ENCODE measurements at places on chromosomes 3 and 15.

- DNase-seq = no peak
These were observed 14.5 kb upstream of the FAN1 start for GRCh38 chr15:30889196-30889595.

- DNase-seq = no peak
These were observed 89.5 kb upstream of the IL12A start for GRCh38 chr3:159899166-159899565.

DNA sequence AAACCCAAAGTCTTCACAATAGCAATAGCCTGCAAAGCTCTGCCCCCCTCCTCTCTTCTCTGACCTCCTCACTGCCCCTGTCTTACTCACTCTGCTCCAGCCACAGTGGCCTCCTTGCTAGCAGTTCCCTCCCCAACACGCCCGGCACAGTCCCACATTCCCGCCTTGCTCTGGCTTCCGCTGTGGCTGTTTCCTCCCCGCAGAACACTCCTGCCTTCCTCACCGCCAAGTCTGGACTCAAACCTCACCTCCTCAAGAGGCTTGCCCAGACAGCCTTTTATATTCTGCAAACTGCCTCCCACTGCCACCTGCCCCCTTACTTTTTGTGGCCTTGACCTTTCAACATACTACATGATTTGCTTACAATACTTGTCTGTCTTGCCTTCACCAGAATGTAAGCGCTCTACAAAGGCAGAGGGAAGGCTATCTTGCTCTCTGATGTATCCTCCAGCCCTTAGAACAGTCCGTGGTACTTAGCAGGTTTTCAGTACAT lies 406 bp upstream of the MPI start:
- no peak for DNase-seq

GRCh38 chr15:29131840-29132420 lies 137.7 kb downstream of the NSMCE3 start:
- DNase-seq = no peak

GRCh38 chr3:20105513-20106280 lies 65.5 kb downstream of the KAT2B start:
- DNase-seq = no peak

DNA sequence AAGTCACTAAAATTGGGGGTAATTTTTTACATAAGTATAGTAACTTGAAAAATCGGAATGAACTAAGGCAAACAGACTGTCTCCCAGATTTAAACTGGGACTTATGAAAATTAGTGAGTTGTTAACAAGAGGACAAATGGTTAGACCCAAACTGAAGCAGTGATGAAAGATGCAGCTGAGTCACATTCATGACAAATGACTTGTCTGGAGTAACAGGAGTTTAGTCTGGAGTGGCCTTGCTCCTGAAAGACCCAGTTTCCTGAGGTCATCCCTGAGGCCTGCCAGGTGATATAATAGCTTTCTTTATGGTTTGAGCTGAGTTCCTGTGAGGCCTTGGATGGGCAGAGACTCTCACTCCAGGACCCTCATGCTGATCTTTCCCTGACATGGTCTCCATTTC lies 9.6 kb upstream of the CTDSPL start:
- DNase-seq = no peak

Measured in stimulated activated CD8-positive, alpha-beta memory T cell treated with anti-CD3 and anti-CD28 coated beads, Interleukin-15, amount 100 ng/mL, for 4 hours (primary cell).